ENCODE measurements at places on chromosomes 12 and 14.

DNA sequence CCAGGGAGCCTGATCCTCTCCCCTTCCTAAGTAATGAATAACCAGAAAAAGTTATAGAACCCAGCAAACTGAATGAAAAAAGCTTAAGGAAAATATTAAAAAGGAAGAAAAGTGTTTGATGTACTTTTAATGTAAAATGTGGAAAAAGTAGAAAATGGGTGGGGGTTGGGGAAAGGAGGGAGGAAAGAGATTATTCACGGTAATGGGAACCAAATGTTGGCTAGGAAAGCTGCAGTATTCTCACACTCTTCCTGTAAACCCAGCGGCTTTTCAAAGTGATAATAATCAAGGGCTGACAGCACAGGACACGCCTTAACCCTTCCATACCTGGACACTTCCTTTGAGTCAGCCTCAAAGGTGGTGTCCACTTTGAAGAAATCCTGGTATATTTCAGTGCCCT is 139.2 kb downstream of the TGFB3 start:
- peak; percentile 14 for DNase-seq

GRCh38 chr14:106792543-106792942 is 1266.2 kb downstream of the TMEM121 start:
- no peak for DNase-seq

DNA sequence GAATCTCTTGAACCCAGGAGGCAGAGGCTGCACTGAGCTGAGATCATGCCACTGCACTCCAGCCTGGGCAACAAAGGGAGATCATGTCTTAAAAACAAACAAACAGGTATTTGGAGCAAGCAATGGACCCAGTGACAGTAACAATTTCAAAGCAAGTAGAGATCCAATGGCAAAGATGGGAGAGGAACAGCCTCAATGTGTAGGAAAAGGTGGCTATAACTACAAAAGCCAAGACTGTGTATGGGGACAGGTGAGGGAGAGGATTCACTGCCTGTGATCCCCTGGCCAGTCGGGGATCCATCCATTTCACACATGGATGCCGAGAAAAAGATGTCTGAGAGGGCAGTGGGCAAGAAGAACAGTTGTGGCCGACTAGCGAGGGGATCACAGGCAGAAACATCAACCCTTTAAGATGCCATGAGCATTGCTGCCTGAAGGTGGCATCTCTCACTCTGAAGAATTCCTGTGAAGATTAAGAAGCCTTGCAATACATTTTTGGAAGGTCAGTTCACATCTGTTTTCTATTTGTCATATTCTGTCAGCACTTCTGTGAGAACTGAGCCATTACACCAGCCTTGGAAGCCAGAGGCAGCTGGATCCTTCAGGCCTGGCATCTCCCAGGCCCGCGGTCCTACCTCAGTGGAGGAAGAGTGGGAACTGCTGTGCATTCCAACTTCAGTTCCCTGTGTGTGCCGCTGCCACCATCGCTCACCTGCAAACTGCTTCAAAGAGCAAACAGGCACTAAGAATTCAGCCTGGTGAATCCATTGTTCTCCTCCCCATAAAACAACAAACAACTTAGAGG is 54.5 kb upstream of the FRS2 start:
- peak; percentile 60 for DNase-seq

DNA sequence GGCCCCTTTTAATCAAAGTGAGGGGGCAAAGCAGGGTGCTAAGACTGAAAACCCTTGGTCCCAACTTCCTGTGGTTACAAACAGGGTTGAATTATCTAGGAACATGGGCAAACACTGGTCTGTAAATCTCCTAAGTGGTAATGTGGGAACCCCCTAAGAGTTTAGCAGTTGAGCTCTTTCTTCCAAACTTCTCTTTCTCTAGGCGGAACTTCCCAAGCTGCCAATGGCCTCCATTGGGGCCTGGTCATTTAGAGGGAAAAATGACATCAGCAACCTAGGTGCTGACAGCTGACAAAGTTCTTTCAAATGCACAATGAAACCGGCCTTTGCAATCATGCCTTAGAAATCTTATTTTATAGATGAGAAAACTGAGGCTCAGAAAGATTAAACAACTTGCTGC is 17.7 kb downstream of the HEBP1 start:
- no peak for DNase-seq

DNA sequence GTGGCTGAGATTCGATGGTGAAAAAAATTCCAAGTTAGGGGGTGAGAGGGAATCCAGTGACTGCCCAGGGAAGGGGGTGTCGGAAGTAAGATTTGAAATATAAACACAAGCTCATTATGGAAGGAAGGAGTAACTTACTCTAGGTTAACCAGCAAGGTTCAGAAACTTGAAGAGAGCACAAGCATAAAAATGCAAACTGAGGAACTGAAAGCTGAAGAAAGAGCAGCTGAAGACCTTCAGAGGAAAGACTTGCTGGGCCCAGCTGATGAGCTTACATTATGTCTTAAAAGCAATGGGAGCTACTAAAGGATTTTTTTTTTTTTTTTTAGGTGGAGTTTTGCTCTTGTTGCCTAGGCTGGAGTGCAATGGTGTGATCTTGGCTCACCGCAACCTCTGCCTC is 189.7 kb upstream of the GRIN2B start:
- no peak for DNase-seq

GRCh38 chr12:51661836-51662235 is 70.8 kb downstream of the SCN8A start:
- no peak for DNase-seq

DNA sequence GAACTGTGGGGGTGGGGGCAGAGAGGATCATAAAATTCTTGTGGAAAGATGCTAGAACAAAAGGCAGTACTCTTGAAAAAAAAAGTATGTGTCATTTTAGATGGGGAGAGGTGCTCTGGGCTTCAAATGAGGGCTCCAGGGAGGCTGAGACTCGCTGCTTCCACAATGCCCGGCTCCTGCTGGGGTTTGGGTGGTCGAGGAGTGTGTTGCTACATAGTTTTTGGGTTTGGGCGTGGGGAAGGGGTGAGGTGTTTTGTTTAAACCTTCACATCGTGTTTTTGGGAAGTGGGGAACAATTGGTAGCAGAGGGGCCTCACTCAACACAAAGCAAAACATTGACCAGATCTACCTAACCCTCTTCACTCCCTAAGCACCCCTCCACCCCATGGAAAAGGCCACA is 8.1 kb downstream of the ISCA2 start:
- no peak for DNase-seq

- peak; percentile 28 for DNase-seq
Observed at GRCh38 chr12:12564911-12565310, 2.2 kb upstream of the DUSP16 start.

DNA sequence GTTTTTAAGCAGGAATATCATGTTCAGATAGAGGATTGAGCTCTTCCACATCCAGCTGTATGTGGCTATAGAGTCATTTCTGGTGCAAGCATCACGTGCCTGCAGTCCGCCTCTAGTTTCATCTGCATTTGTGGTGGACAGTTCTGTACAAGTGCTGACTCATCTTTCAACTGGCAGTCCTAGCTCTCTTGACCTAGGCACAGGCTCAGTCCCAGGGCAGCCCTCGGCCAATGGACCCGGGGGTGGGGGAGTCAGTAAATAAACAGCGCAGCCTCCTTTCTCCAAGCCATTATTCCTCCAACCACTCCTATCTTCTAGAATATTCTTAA is 41.8 kb upstream of the FRMD6 start:
- peak; percentile 7 for DNase-seq

DNA sequence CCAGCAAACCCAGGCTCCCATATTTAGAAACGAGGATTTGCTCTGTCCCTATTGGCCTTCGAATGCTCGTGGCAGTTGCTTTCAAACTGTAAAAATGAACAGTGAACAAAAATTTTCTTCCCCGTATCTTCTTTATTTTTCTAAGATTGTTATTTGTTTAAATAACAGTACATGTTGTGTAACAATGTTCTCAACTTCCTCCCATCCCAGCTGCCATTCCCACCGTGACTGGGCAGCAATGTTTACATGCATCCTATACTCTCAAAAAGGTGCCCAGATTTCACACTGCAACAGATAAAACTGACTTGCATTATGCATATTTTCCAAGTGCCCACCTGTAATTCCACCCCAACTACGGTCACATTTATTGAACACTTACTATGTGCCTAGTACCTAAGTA is 12.8 kb downstream of the VCPKMT start:
- DNase-seq = no peak

- DNase-seq = peak; percentile 27
Observed at GRCh38 chr14:77124345-77125280, 17.0 kb downstream of the ZDHHC22 start.

DNA sequence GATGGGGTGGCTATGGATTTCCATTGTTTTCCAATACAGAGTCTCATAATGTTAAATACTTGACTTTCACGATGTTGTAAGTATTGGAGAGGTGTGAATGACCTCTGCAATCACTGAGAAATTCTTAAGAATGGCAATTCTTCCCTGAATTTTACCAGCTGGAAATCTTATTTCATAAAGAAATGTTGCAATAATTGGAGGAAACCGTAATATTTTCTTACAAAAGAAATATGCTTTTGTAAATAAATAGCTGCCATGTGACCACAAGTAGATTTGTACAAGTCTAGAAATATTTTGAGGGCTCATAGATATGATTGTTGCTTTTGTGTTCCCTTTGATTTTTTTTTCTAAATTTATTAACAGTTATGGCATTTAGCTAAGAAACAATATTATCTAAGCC is 308.7 kb upstream of the ATP2B1 start:
- DNase-seq = no peak

GRCh38 chr12:132481771-132482745 is 7.9 kb upstream of the FBRSL1 start:
- no peak for DNase-seq

DNA sequence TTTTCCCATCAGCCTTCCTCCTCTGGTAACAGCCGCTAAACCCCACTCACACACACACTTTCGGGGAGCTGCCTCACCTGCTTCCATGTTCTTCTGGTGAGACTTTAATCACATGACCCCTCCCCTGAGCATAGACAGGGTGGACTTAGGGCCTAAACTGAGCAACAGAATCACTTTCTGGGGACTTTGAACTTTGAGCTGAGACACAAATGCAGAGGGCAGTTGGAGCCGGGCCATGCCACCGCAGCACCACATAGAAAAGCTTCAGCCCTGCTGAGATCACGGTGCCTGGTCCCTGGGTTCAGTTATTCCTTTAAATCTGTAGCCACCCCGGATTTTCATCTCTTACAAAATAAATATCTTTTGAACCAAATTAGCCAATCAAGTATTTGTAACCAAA is 18.4 kb upstream of the MAP3K9 start:
- no peak for DNase-seq

GRCh38 chr14:24605435-24606190 is 3.9 kb downstream of the GZMH start:
- DNase-seq = peak; percentile 29

DNA sequence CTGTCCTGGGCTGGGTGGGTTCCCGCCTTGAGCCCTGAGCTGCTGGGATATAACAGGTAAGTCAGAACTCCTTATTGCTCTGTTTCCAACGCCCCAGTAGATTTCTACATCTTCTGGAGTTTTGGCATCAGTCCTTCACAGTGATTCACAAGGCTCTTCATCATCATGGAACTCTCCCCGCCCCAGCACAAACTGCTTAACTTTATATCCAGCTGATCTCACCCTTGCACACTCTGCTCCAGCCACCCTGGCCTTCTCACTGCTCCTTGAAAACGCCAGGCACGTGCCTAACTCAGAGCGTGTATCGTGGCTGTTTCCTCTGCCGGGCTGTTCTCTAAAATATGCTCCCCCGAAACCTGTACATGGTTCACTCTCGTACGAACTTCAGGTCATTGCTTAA is 264.9 kb downstream of the NOVA1 start:
- peak; percentile 6 for DNase-seq

GRCh38 chr12:19248929-19249602 is 119.5 kb downstream of the PLEKHA5 start:
- DNase-seq = peak; percentile 45

DNA sequence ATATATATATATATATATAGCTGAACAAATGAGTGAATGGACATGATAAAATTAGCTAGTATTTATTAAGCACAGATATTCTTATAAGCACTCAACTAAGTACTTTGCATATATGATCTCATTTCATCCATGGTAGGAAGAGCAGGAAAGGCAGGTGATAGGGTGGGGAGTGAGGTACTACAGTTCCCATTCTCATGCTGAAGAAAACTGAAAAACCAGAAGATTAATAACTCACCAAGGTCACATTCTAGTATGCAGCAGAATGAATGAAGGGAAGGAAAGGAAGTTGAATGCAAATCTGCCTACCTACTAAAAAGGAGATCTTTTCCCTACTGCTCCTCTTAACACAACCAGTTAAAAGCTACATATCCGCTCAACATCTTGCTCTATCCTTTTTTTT is 298.1 kb upstream of the TMPO start:
- no peak for DNase-seq

DNA sequence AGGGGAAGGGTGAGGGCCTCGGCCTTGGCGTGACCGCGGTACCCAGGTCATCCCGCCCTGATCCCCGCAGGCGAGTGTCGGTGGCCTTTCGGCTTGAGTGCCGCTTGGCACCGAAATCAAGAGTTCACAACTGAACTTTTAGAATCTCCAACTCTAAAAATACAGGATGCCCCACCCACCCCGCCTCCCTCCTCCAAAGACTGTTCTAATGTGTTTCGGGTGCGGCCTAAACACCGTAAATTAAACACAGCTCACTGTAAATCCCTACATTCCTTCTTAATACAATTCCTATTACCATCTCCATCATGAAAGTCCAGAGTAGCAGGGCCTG is 11.4 kb downstream of the SCNN1A start:
- peak; percentile 17 for DNase-seq

DNA sequence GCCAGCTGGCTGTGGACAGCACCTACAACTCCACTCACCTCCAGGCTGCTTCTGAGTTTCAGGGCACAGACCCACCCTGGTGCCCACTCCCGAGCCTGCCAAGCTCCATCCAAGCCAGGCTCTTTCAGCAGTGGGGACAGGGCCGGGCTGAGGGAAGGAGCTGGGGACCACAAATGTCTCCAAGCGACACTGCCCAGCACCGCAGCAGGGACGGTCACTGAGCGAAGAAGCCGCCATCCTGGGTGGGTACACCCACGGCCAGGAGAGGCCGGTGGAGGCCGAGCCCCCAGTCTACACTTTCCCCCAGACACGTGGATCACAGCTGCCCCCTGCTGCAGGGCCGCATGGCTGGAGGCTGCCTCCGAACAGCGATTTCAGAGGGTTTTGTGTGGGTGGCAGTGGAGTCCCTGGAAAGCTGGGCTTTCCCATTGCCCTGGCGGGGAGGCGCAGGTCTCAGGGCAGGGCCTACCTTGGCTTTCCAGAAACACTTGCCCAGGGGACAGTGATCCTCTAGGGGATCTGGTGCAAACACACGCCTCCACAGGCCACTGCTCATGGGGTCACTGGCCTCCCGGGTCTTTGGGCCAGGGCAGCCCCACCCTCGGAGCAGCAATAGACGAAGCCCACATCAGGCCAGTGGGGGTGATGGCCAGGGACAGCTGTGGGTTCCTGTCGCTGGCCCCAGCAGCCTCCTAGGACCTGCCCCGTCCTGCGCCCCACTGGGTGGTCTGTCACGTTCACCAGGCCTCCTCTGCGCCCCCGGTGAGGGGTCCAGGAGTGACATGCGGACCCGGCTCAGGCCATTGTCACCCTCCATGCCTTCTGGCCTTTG is 1.2 kb upstream of the GPR132 start:
- no peak for DNase-seq

DNA sequence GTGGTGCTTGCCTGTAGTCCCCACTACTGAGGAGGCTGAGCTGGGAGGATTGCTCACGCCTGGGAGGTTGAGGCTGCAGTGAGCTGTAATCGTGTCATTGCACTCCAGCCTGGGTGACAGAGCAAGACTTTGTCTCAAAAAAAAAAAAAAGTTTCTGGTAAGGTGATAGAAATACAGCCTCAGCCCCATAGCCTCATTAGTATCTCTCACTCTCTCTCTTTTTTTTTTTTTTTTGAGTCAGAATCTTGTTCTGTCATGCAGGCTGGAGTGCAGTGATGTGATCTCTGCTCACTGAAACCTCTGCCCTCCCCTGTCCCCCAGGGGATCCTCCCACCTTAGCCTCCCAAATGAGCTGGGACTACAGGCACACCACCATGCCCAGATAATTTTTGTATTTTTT is 19.2 kb downstream of the MTHFD1 start:
- DNase-seq = no peak
